ENCODE measurements at places on chromosomes 5 and 9.

- DNase-seq: no peak
Measured at GRCh38 chr9:138059196-138059595, 181.6 kb downstream of the CACNA1B start.

GRCh38 chr5:31556461-31556860 lies 24.4 kb downstream of the C5orf22 start:
- no peak for DNase-seq

- DNase-seq: no peak
Measured at GRCh38 chr5:172145870-172146747, 41.9 kb downstream of the STK10 start.

DNA sequence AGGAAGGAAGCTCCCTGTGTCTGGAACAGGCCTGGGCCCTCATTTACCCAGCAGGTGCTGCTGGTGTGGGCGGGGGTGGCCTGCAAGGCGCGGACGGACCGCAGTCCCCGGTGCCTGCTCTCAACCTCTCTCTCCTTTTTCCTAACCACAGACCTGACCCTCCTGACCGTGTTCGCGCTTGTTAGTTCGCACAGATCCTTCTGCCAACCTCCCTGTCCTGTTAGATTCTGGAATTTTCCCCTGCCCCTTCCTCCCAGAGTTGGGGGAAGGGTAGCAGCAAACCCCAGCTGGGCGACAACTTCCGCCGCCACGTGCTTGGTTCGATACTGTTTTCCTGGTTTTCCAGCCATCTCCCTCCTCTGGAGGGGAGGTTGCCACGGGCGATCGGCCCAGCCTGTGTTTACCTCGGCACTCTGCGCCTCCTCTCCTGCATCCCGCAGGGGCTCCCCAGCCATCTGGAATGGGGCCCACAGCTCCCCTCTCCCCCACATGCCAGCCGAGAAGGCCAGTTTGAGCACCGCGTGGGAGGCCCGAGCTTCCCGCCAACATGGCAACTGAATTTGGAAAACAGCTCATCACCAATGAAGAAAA lies 70.8 kb upstream of the UNC5A start:
- no peak for DNase-seq

DNA sequence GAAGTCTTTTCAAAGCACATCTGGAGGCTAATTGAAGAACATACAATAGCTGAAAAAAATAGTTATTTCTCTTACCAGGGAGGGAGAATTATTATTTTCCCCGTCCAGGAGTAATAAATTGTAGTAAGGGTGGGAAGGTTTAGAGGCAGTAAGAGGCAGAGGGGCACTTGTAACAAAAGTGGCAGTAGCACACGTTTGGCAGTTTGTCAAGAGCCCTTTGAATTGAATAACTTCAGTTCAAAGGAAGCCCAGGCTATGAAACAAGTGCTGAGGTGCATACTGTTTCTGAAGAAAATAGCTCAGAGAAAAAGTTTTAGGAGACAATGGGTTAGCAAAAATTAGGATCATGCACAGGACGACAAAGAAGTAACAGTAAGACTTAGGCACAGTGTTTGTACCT lies 451.3 kb downstream of the LRRC70 start:
- no peak for DNase-seq

DNA sequence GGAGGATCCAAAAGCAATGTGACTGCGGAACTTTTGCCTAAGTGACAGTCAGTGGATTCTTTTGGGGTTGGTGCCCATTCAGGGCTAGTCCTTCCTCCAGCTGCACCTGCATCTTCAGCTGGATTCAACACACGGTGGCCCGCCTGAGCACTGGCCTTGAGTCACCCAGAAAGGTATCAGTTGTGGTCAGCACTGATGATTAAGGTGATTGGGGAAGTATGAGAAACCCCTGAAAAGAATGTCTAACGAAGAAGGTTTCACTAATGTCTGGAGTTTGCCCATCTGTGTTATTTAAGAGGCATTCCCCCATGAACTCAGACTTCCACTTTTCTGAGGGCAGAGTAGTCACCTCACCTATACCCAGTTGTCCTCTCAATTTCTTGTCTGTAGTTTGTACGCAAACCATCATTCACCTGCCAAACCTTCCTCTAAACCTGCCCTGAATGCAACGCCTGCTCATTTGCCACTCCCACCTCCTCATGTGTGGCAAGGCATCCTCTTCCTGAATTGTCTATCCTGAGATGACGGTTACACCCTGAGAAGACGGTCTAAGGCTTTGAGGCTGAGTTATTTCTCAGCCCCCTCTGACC lies 27.2 kb downstream of the CSF2 start:
- DNase-seq: no peak

- no peak for DNase-seq
Measured at GRCh38 chr5:91436241-91436640, 53.1 kb upstream of the ARRDC3 start.

All from stimulated activated CD4-positive, alpha-beta T cell treated with anti-CD3 and anti-CD28 coated beads, TNF-alpha, amount 100 ng/mL, for 4 hours (primary cell).